ENCODE measurements at places on chromosomes 5 and 9.

GRCh38 chr9:134253606-134254205 is 72.5 kb upstream of the RXRA start:
- no peak for DNase-seq

DNA sequence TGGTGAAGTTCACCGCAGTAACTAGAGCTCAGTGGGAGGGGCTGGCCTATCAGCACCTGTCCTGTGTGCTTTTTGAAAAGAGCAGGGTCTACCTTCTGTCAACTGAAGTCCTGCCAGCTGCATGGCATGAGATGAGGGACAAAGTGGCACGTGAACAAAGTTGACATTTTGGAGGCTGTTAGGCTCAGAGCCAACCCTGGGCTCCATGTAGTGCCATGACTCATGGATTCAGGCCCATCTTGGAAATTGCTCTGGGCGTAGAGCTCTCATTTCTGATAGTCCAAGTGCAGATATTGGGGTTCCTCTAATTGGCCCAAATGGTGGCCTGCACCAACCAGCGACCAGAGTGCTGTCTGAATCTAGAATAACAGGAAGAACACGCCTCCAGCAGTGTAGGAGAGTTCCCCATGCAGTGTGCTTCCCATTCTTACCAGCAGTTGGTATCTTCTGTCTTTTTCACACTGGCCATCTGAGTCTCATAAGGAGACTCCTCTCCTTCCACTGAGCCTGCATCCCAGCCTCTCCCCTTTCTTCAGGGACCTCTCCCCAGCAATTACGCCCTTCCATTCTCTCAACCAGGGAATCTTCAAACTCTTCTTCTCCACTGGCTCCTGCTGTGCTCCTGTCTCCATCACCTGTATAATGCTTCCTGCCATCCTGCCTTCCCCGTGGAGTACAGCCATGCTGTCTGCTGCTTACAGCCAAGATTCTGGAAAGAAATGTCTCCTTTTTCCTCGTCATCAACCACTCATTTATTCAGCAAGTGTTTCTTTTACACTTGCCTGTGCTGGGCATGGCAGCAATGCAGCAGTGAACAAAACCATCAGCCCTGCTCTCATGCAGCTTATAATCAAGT is 30.4 kb downstream of the IRF1 start:
- no peak for DNase-seq

GRCh38 chr5:139646111-139646510 is 2.0 kb upstream of the CXXC5 start:
- DNase-seq, result no peak

GRCh38 chr9:111922324-111923013 is 25.9 kb downstream of the UGCG start:
- DNase-seq, result no peak

DNA sequence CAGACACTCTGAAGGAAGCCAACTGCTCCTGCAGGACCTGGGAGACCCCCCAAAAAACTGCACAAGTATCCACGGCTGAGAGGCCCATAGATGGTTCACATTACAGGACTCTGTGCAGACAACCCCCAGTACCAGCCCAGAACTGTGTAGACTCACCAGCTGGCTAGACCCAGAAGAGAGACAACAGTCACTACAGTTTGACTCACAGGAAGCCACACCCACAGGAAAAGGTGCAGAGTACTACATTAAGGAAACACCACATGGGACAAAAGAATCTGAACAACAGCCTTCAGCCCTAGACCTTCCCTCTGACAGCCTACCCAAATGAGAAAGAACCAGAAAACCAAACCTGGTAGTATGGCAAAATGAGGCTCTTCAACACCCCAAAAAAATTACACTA is 281.2 kb upstream of the RGMB start:
- DNase-seq, result no peak

DNA sequence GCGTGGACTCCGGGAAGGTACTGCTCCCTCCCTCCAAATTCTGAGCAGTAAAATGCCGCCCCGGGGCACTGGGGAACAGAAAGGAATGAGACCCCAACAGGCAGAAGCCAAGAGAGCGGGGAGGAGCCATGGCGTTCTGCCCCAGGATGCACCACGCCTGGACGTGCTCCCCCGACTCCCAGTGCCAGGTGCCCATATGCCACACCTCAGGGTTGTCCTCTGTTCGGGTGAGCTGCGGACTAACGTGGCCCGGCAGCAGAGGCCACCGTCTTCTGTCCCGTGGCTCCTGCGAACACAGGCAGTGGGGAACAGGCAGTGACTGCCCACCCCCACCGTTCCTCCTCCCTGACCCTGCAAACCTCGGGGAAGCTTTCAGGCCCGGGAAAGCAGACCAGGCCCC is 4.8 kb downstream of the SURF6 start:
- DNase-seq, result no peak

GRCh38 chr5:151221574-151221973 is 2.3 kb downstream of the CCDC69 start:
- no peak for DNase-seq

GRCh38 chr5:61617995-61618525 is 286.0 kb downstream of the ZSWIM6 start:
- no peak for DNase-seq
